ENCODE measurements at places on chromosomes 1 and 21.

- DNase-seq, result no peak
Observed at GRCh38 chr21:44263221-44263760, 1.6 kb upstream of the DNMT3L start.

DNA sequence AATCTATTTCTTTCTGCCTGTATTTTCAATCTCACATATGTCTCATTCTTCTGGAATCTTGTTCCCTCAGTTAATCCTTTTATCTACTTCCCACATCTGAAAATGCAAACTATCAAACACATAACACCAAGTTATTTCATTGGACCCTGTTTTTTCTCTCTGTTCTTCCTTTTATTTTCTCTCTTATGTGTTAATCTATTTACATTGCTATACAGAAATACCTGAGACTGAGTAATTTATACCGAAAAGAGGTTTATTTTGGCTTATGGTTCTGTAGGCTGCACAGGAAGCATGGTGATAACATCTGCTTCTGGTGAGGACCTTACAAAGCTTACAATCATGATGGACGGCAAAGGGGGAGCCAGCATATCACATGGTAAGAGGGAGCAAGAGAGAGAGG is 247.6 kb downstream of the TGFB2 start:
- DNase-seq, result no peak

GRCh38 chr1:164838786-164839185 is 279.8 kb downstream of the PBX1 start:
- no peak for DNase-seq

- no peak for DNase-seq
Observed at GRCh38 chr1:162725301-162725837, 65.1 kb upstream of the HSD17B7 start.

DNA sequence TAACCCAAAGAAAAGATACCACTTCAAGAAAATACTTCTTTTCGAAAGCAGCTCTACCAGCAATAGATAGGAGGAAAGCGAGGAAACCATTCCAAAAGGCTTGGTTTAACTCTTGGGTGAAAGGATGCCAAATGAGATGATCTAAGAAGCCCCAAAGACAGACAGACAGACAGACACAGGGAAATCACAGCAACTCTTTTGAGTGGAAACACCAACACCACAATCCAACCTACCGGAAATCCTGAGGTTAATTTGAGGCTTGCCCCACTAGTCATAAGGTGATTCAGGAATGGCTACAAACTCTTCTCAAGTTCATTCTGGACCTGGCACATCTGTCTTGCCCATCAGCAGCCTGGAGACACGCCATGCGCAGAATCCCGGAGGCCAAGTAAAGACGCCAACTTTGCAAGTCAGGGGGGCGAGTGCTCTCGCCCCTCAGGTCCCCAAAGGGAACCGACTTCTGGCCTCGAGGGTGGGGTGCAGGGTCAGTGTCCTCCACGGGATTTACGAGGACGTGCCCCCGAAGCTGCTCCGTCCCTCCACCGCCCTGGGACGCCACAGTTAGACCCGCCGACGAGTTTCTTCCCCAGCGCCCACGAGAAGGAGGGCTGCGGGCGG is 778 bp downstream of the EVI5 start:
- peak; percentile 31 for DNase-seq

DNA sequence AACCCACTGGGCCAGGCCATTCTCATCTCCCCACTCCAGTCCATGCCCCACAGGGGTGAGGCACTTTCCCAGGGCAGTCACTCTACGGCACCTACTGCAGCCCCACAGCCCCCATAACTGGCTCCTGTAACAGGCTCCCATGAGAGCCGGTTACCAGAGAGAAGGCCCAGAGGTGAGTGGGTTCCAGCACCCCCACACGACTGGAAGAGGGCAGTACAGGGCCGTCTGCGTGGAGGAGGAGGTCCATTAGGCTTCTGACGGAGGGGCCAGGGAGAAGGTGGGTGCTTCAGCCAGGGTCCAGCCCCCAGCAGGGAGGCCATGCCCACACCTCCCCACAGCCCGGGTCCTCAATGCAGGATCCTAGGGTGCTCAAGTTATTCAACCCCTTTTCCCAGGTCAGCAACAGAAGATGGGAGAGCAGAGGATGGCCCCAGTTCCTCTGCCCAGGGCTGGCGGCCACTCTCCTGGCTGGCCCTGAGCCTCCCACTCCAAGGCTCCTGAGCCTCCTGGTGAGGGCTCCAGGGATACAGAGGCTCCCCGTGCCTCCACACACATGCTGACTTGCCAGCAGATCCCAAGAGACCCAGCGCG is 1.6 kb downstream of the ACAP3 start:
- DNase-seq, result no peak

GRCh38 chr1:107480548-107481415 is 339.9 kb downstream of the NTNG1 start:
- no peak for DNase-seq

DNA sequence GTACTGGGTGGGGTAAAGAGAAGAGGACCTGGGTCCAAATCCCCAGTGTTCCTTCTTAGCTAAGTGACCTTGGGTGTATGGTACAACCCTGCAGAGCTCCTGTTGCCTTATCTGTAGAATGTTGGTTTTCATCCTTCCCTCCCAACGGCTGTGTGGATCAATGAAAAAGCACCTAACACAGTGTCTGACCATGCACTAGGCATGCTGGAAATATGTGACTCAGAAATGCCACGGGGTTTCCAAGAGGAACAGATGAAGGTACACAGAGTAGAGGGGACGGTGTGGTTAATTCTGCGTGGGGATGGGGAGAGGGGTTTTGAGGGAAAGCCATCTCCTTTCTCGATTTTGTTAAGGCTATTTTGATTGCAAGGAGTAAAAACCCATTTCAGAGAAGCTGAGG is 8.6 kb downstream of the NIPAL3 start:
- DNase-seq, result no peak

DNA sequence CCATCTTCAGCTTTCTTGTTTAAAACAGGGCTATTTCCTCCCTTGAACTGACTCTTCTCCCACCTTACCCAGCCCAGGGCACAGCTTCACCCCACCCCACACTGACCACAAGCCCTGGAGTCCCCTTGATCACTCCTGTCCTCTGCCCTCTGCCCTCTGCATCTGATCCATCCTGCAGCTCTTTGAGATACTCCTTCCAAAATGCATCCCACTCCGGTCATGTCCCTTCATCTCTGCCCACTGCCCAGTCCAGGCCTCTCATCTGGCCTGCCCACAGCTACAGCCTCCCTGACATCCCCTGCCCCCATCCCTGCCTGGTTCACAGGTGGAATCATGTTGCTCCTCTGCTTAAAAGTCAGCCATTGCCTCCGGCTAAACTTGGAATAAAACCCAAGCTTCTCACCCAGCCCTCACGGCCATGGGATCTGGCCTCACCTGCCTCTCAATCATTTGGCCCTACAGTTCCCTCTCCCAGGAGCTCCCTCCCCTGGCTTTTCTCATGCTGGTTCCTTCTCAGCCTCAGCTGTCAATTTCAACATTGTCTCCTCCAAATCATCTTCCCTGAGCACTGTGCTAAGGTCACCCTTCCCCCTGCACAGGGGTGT is 202.0 kb downstream of the MATN1 start:
- no peak for DNase-seq

- DNase-seq, result no peak
Observed at GRCh38 chr1:26743426-26744059, 44.2 kb upstream of the PIGV start.

- DNase-seq, result no peak
Observed at GRCh38 chr1:212237651-212238050, 47.6 kb upstream of the PPP2R5A start.

DNA sequence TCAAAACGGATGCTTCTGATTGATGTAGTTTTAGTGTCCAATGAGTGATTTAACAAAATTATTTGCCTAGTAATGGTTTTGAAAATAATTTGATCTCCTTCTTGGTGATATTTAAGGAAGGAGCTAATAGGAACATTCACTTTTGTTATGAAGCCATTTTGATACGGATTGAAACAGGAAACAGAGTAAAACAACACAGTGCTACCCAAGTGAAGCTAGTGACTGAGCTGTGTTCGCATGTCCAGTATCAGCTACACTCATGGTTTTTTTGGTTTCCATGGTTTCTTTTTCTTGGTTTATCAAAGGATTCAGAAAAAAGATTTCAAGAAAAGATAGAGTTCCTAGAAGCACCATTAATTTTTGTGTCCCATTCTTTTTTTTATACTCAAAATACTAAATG is 40.1 kb upstream of the PLEKHO1 start:
- no peak for DNase-seq
